ENCODE measurements at places on chromosomes 3 and 15.

DNA sequence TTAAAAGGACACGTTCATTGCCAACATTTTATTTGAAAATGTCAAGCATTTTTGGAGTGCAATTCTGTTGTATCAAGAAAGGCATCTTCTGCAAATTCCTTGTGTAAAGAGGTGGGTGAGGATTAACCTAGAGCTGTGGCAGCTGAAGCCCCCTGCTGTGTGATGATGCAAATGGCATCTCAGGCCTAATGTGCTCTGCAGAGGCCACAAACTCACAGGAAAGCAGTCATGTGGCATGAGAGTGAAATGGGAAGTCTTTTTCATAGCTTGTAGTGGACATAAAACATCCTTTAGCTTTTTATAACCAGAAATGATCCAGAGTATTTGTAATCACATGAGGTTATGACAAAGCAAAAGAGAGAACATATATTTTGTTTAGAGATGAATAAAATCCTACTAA is 6.4 kb downstream of the CADM2 start:
- no peak for DNase-seq

DNA sequence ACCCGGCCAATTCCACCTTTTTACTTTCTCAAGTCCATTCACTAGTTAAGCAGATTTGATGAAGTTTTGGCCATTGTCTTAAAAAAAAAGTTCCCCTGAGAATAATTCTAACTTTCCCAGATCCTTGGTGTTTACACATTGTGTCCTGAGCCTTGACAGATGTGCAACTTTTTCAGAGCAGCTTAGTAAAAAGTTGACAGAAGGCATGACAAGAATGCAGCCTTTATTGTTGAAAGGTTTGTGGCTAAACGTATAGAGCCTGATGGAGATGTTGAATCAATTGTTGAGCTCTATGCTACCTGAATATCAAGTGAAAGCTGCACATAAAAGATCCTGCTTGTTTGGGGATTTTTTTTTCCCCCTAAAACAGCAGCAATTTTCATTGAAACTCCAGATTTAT is 75.3 kb upstream of the CMTM7 start:
- no peak for DNase-seq

DNA sequence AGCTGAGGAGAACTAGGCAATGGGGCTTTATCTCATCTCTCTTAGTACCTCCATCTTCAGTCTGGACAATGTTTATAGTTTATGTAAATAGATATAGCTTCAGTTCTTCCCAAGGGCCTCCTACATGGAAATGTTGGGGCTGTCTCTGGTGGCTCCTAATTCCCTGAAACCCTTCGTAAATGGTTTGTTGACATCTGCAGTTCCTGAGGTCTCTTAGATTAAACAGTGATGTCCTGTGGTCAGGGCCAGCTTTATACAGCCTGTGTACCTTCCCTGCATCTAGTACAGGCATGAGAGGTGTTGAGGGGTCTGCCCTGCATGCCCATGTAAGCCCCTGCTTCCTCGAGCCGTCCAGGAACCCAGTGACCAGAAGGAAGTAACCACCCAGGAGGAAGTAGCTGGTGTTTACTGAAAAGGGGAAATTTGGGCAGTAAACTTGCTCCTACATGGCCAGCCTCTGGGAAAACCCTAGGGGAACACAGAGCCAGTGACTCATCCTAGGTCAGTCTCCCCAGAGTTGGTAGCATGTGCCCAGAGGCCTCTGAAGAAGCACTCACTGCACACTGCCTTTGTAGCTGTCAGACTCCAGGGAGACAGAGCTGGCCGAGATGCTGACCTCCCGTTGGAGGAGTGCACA is 4.7 kb upstream of the TBC1D2B start:
- no peak for DNase-seq

DNA sequence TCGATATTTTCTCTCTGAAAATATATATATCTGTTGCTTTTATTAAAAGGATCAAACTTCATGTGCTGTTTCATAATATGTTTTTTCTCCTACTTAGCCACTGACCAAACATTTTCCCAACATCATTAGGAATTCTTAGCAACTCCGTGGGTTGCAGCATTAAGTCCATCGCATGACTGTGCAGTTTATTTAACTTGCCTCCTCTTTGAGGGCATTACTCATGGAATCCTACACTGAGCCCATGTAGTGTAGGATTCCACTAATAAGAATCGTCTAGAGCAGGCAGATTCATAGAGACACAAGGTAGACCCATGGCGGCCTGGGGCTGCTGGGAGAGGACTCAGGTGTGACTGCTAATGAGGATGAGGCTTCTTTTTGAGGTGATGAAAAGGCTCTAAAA is 49.3 kb downstream of the CMTM6 start:
- DNase-seq: no peak

- DNase-seq: no peak
These were observed 142.9 kb upstream of the MRPL3 start for GRCh38 chr3:131645638-131646037.

DNA sequence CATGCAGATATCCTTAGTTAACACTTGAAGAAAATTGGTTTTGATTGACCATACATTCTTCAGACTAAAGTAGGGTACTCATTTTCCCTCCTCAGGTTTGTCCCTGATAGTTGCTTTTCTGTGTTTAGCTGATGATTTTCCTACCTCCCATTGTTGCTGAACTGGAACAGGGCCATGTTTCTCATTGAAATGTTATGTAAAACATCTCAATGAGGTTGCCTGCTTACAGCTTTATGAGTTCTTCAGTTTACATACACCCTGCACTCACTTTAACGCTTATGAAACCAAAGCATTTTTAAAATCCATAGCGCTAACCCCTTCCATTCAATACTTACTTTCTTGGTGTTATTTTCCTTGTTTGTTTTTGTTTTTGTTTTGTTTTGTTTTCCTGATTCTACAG is 61.9 kb downstream of the HMG20A start:
- no peak for DNase-seq

GRCh38 chr3:128083396-128083795 is 31.2 kb downstream of the SEC61A1 start:
- no peak for DNase-seq

GRCh38 chr3:68088216-68088615 is 433.8 kb upstream of the SUCLG2 start:
- DNase-seq: peak; percentile 86

DNA sequence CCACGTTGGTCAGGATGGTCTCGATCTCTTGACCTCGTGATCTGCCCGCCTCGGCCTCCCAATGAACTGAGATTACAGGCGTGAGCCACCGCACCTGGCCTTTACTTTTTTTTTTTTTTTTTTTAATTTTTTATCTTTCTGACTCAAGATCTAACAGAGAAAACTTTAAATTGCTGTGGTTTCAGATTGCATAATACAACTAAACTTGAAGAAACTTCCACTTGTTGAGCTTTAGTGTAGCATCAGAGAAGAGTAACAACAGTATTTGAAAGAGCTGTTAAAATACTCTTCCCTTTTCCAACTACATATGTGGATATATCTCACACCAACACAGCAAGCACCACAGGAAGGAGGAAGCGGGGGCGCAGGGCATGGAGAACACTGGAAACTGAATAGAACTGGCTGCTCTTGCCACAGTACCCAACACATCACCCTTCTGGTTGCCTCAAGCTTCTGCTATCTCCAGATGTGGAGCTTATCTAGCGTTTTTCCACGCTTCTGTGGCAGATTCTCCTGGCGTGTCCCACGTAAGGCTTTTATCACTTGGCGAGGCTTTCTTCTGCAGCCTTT is 45.4 kb downstream of the MAP6D1 start:
- no peak for DNase-seq

- DNase-seq: no peak
These were observed 3.2 kb downstream of the EIF1B start for GRCh38 chr3:40312661-40313226.

GRCh38 chr3:129944709-129945108 is 29.8 kb upstream of the TRH start:
- DNase-seq: no peak

GRCh38 chr3:123201223-123201556 is 553 bp upstream of the SEC22A start:
- DNase-seq: no peak

DNA sequence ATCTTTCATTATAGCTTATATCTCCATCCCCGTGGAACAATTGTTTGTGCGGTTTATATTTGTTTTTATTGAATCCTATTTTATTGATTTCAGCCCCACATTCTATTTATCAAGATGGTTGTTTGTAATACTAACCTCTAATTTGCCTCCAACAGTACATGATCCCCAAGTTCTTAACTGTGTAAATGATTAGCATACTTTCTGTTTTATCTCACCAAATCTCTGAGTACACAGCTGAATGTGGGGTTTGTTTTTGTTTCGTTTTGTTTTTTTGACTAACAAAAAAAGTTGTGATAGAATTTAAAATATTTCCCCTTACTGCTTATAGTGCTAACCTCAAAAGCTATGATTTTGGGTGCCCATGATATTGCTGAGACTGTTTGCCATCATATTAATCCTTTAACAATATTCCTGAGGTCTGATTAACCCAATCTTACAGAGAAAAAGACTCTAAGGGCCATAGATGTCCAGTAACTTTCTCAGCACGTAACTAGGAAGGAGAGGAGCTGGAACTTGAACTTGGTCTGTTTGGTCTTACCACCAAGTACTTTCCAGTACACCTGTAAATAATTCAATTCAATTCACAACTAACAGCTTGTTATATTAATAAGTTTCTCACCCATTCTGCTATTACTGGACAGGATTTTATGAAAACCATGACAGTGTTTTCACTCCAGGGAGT is 789.8 kb downstream of the TUSC7 start:
- no peak for DNase-seq

GRCh38 chr3:112127522-112128494 is 5.2 kb downstream of the GCSAM start:
- no peak for DNase-seq
